ENCODE measurements at places on chromosomes 7 and 10.
A peak's percentile ranks its signal among the peaks of the same experiment; 100 is the strongest.

DNA sequence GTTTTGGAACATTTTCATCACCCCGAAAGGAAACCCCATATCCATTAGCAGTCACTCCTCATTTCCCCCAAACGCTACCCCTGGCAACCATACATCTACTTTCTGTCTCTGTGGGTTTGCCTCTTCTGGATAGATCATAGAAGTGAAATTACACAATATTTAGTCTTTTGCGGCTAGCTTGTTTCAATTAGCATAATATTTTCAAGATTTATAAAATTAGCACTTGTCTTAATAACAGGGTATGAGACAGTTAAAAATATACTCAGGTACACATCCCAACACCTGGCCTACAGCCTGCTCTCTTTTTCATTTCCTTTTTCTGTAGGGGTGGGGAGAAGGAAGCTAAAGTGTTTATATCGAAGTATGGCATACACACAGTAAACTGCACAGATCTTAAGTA lies 81.4 kb upstream of the LRGUK start:
- no peak for DNase-seq

- DNase-seq: peak; percentile 58
These were observed 145.9 kb downstream of the ARID5B start for GRCh38 chr10:62047228-62047892.

- DNase-seq: no peak
These were observed 262.2 kb upstream of the AOAH start for GRCh38 chr7:36986511-36986933.

DNA sequence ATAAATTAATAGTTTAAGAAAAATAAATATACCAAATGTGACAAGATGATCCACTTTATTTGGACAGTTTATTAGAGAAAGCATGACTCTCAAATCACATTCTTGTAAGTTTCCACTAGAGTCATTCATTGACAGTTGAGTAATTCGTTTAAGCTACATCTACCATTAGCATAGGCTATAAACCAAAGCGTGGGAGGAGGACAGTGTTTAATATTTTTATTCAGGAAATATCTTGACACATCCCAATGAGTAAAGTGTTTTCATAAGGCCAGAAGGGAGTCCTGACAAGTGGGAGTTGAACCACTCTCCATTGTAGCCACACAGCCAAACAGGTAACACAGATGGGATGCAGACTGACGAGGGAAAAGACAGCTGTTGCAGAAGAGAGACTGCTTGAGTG lies 386.5 kb upstream of the SEMA3D start:
- DNase-seq: no peak

- DNase-seq: no peak
These were observed at the start of gene ITIH5 for GRCh38 chr10:7666253-7667023. TSS of gene ITIH5 (minus strand) at chr10:7666966. CDS start at chr10:7666892, 74 bp downstream.

- DNase-seq: no peak
These were observed 4.0 kb upstream of the BORCS7 start for GRCh38 chr10:102850025-102850518.

DNA sequence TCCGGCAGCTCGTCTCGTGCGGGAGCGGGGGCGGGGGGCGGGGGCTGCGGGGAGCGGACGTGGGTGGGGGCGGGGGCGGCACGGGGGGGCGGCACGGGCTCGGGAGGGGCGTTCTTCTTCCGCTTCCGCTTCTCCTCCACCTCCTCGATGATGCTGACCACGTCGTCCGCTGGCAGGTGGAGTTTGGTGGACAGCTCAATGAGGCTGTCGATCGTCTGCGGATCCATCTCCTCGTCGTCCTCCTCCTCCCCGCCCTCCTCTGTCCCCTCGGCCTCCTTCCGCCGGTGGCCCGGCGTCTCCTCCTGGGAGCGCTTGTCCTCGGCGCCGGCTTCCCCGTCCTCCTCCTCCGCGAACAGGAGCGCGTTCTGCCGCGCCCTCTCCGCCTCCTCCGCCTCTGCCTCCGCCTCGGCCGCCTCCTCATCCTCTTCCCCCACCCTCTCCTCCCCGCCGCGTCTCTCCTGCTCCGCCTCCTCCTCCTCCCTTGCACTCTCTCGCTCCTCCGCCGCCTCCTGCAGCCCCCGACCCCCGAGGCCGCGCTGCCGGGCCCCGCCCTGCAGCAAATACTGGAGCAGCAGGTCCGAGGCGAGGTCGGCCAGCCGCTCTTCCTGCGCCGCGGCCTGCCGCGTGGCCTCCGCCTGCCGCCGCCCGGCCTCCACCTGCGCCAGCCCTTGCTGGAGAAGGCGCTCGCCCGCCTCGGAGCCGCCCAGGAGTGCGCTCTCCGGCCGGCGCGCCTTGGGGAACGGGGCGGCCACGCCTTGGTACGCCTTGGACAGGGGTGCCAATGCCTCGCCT lies 1.9 kb downstream of the VGF start:
- no peak for DNase-seq

- no peak for DNase-seq
These were observed 5.9 kb upstream of the GPAM start for GRCh38 chr10:112189465-112189864.

GRCh38 chr7:114985116-114985715 lies 63.3 kb downstream of the MDFIC start:
- DNase-seq: no peak

DNA sequence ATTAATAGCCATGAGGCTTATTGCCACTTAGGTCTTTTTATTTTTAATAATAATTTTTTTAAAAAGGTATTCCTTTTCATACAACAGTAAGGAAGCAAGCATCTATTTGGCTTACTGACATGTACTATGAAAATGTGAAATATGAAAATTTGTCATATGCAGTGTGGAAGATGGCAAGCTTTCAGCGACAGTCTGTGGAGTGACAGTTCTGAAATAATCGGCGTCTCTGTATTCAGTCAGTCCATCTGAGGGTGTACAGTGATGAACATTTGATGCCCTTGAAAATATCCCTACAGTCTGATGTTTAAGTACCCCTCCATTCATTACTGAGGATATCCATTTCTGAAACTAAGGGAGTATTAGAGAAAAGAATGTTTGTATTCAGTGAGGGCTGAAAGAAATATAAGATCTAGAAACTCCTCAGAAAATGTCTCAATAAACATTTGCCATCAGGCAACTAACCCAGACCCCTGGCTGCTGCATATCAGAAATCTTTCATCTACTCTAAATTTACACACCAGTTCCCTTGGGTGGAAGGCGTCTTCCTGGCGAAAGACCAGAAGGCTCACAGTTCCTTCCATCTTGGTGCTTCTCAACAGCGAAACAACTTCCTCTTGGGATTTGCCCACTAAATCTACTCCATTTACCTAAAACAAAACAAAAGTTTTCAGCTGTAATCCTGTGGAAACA lies 440.6 kb downstream of the PARD3 start:
- DNase-seq: peak; percentile 16

GRCh38 chr10:66258693-66259092 lies 667.1 kb upstream of the LRRTM3 start:
- DNase-seq: no peak

- peak; percentile 86 for DNase-seq
These were observed 14.4 kb upstream of the SH2B2 start for GRCh38 chr7:102272075-102272916.

DNA sequence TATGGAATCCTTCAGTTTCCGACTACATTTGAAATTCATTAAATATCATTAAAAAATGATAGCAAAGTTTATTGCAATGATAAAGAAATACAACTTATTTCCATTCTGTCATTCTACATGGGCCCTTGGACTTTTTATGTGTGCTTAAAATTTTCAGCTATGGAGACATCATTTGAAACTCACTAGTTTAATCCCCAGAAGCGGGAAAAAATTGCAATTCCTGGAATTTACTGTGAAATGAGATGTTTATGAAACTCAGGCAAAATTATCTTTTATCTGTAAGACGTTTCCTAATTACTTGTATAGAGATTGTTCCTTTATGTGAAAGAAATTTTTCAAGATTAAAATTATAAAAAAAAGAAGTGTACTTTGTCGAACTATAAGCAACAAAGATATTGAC lies 213.4 kb downstream of the PARD3 start:
- no peak for DNase-seq

DNA sequence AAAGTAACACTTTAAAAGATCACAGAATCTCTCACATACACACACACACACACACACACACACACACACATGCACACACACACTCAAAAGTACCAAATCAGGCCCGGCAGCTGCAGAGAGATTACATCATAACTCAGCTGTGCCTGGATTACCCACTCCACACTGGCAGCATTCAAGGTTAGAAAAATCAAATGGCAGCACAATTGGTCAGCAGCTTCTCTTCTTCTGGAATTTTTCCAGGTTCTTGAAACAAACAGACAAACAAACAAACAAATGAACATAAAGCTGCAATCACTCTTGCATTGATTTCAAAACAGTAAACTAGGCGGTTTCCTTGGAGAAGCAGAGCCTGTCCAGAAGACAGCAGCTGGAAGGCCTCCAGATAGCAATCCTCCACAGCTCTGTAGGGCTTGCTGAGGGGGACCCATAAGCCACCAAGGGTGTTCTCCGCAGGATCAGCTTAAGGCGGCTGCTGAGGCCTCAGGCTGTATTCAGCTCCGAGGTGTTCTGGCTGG lies 24.5 kb upstream of the FAM133B start:
- no peak for DNase-seq

DNA sequence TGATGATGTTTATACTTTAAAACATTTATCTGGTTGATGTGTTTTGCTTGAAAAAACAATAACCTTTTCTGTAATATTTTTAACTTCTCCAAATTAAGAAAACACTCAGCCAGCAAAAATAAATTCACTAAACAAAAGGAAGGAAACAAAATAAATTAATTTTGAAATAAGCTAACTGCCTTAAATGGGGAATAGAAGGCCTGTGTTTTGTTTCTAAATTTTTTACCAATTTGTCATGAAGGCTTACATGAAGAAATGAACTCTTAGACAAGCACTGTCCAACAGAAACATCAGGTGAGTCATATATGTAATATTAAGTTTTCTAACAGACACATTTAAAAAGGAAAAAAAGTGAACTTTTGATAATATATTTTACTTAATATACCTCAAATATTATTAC lies 68.5 kb downstream of the LRRN3 start:
- no peak for DNase-seq

DNA sequence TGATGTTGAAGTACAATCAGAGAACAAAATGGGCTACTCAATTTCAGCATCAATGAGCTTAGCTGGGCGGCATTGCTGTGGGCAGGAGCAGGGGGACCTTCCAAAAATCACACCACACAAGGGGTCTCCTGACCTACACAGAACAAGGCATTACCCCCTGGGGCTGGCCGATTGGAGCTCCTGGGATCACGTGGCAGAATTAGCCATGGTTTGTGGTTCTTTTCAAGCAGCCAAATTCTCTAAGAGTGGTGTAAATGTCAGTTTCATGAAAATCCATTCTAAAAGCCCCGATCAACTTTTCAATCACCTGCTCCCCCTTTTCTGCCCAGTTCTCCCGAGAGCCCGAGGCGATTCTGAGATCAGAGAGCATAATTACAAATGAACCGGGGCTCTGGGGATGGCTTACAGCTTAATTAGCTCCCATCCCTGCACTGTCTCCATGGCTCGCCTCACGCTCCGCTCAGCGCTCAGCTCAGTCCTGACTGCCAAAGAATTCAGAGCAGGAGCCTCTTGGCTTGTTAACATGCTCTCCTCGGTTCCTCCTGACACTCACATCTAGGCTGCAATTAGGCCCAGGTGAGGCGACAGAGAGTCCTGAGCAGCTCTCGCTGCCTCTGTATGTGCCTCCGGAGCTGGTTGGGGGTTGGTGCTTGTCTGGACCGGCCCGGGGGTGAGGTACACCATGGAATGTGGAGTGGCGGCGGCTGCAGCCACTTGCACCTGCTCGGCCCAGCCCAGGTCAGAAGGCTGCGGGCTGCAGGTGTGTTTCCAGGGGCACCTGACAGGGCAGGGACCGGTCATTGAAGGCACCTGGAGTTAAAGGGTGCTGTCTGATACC lies 111.8 kb downstream of the WDR11 start:
- no peak for DNase-seq

GRCh38 chr7:151239837-151240459 lies 7.7 kb downstream of the CHPF2 start:
- DNase-seq: no peak

- DNase-seq: no peak
These were observed 97.0 kb downstream of the CTTNBP2 start for GRCh38 chr7:117776224-117776623.

DNA sequence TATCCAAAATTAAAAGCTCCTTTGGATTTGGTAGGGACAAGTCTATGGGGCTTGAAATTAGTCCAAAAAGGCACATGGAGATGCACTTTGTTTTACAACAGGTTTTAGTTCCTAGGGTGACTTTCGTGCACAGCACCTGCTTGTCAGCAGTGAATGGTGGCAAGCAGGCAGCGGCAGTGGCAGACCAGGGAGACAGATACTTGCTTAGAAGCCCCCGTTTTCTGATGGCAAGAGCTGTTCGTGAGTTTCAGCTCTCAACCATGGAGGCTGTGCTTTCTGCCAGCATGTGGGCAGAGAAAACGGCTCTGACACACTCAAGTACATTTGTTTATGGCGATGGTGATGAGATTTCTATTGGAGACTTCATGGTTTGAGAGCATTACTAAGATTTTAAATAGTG lies 61.7 kb upstream of the SHH start:
- DNase-seq: no peak

DNA sequence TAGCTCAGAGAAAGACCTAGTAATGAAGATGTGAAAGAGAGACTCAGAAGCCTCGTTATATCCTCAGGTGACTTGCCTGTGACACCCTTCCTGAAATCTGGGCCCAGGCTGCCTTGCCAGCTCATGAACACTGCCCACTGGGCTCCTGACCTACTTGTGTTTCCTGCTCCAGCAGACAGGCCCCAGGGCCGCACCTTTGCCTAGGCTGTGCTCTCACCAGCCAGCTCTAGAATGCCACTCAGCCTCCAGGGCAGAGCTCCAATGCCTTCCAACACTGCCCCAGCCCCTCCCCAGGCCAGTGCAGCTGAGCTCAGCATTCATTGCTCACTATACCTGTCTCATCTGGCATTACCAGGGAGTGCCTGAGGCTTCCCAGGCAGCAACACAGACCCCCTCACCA lies 94.3 kb downstream of the DLG5 start:
- peak; percentile 28 for DNase-seq

- DNase-seq: no peak
These were observed 27.5 kb downstream of the PVRIG start for GRCh38 chr7:100247152-100247757.

DNA sequence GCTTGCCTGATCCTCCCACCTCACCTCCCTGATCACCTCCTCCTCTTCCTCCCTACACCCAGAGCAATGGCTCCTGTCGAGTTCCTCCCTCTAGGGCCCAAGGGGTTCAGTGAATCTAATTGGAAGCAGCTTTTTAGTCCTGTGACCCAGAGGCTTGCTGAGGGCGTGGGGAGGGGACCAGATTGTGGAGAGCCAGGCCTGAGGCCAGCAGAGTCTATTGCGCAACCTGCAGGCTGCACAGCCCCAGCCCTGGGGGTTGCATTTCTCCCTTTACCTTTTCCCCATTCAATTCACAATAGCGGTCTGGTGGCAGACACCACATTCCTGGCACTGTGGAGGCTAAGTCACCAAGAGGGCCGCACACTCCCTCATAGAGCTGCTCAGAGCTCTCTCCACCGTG lies 32.5 kb downstream of the GHRHR start:
- DNase-seq: no peak

GRCh38 chr7:43105521-43106120 lies 6.8 kb upstream of the HECW1 start:
- DNase-seq: no peak

- DNase-seq: no peak
These were observed 509.2 kb upstream of the FOXK1 start for GRCh38 chr7:4172883-4173282.

Data from activated T-cell treated with anti-CD3 and anti-CD28 coated beads, Interleukin-2, amount 50 U/mL, for 48 hours (primary cell).